ENCODE measurements at places on chromosomes 1 and 21. TPM values are rescaled to one million over a fixed set of nuclear protein-coding genes. Genes with fewer than 3 reads are reported as not detected.
A peak's percentile ranks its signal among the peaks of the same experiment; 100 is the strongest.

- peak overlapping the region; percentile 12 for H3K4me3 ChIP-seq
- peaks cover 10% of the 10 kb centered on the region for H3K4me1 ChIP-seq
- H3K36me3 ChIP-seq, result no peaks in the 10 kb centered on the region
These were observed 70.2 kb downstream of the FOXD2 start for GRCh38 chr1:47507881-47508701.

DNA sequence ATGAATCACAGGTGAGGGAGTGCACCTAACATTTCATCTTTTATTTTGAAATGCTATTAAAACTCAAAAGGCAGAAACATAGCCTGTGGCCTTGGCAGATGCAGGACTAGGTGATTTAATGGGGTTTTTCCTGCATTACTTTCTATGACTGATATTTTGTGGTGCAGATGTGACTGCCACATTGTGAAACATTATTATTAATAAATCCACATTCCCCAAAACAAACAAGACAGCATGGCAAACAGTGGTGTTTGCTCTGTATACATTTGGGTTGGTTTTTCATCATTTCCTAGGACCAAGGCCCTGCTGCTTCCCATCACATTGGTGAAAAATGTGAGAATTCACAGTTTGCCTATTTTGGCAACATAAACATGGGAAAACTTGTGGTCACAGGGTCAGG is 247.6 kb upstream of the SGIP1 start:
- peaks cover 83% of the 10 kb centered on the region for H3K4me1 ChIP-seq
- H3K36me3 ChIP-seq, result no peaks in the 10 kb centered on the region

GRCh38 chr1:203052601-203053000 is 26.3 kb downstream of the PPFIA4 start:
- H3K27me3 ChIP-seq, result peaks cover 23% of the 10 kb centered on the region
- no peak overlapping the region for H3K4me3 ChIP-seq
- no peaks in the 10 kb centered on the region for H3K36me3 ChIP-seq
- H3K4me1 ChIP-seq, result no peaks in the 10 kb centered on the region
- no peak for DNase-seq

- no peaks in the 10 kb centered on the region for H3K36me3 ChIP-seq
- H3K27ac ChIP-seq, result no peak overlapping the region
- H3K27me3 ChIP-seq, result peaks cover 8% of the 10 kb centered on the region
- H3K4me3 ChIP-seq, result no peak overlapping the region
- no peaks in the 10 kb centered on the region for H3K4me1 ChIP-seq
These were observed 5.4 kb upstream of the TNFRSF25 start for GRCh38 chr1:6471086-6471969.

DNA sequence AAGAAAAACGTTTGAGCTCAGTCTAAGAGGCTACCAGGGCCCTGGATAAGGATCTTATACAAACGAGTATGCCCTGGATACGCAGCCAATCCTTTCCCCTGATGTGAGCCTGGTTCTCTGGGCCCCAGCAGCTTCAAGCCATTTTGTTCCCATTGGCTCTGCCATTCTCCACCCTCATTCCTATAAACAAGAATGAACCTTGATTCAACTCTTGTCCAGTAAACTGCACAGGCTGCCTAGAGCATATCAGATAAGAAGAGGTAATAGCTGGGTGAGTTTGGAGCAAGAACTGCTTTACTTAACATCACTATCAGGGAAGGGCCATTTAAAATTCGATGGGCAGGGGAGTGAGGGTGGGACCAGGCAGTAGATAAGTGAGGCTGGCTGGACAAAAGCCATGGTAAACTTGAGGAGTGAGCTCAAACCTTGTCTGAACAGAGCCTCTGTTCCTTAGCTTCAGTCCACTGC is 11.3 kb downstream of the BTG2 start:
- no peaks in the 10 kb centered on the region for H3K27me3 ChIP-seq
- DNase-seq, result no peak
- peaks cover 21% of the 10 kb centered on the region for H3K36me3 ChIP-seq
- H3K27ac ChIP-seq, result peak overlapping the region; percentile 62

DNA sequence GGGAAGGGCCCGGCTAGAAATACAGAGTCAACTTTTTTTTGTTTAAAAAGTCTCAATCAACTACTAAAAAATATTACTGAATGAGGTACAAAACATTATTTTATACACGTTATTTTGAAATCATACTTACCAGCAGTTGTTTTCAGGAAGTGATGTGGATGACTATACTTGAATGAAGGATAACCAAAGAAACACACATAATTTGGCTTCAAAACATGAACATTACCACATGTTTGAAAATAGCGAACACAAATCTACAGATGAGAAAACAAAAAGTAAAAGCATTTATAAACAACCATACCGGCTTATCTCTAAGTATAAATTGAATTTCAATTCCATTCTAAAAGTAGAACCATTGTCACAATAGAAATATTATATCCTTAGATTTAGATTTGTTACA is 9.0 kb downstream of the DBT start:
- no peak for DNase-seq
- H3K36me3 ChIP-seq, result peaks cover 42% of the 10 kb centered on the region
- no peak overlapping the region for H3K4me3 ChIP-seq
- no peaks in the 10 kb centered on the region for H3K27me3 ChIP-seq
- no peak overlapping the region for H3K27ac ChIP-seq

GRCh38 chr1:94734963-94735901 is 84.9 kb upstream of the SLC44A3 start:
- H3K27me3 ChIP-seq, result peaks cover 11% of the 10 kb centered on the region
- no peaks in the 10 kb centered on the region for H3K4me1 ChIP-seq
- no peaks in the 10 kb centered on the region for H3K36me3 ChIP-seq
- H3K4me3 ChIP-seq, result no peak overlapping the region
- no peak overlapping the region for H3K27ac ChIP-seq

DNA sequence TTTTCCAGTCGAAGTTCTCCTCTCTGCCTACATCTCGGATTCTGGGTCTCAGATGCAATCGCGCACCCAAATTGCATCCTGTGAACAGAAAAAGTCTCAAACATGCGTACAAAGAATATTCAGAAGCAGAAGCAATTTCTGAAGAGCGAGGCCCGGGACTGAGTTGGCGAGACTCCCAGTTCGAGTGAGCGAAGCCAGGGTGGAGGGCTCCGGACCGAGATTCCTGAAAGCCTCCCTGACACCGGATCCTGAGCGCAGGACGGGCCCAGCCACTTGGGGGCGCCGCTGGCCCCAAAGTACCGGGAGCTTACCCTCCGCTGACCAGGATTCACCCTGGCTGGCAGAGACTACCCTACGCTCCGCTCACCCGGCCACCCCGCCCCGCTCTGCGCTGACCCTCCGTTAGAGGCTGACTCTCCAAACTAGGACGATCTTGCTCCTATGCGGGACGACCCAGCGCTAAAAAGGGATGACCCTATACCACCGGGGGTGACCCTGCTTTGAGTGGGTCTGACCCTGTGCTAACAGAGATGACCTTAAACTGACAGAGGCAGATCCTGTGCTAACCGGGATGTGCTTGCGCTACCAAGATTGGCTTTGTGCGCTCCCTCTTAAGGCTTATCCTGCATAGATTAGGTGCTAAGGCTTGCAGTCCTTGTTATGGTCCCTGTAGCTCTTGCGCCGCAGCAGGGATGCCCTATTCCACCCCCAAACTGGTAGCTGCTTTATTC is 12.1 kb downstream of the FOXD2 start:
- no peak overlapping the region for H3K27ac ChIP-seq
- H3K4me3 ChIP-seq, result no peak overlapping the region
- peaks cover 75% of the 10 kb centered on the region for H3K27me3 ChIP-seq
- no peaks in the 10 kb centered on the region for H3K36me3 ChIP-seq

DNA sequence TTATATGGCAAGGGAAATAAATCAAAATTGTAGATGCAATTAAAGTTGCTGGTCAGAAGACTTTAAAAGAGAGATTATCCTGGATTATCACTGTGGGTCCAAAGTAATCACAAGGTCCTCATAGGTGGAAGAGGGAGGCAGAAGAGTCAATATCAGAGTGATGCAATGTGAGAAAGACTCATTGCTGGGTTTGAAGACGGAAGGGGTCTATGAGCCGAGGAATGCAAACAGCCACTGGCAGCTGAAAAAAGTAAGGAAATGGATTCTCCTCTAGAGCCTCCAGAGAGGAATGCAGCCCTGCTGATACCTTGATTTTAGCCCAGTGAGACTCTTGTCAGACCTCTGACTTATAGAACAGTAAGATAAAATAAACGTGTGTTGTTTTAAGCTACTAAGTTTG is 59.8 kb upstream of the MUTYH start:
- no peak for DNase-seq
- no peak overlapping the region for H3K4me3 ChIP-seq
- no peaks in the 10 kb centered on the region for H3K27me3 ChIP-seq
- H3K36me3 ChIP-seq, result peaks cover 5% of the 10 kb centered on the region
- H3K27ac ChIP-seq, result no peak overlapping the region
- peaks cover 28% of the 10 kb centered on the region for H3K4me1 ChIP-seq

- H3K4me1 ChIP-seq, result peaks cover 68% of the 10 kb centered on the region
- no peak for DNase-seq
These were observed 2.7 kb downstream of the IFNAR2 start for GRCh38 chr21:33232291-33233034.

DNA sequence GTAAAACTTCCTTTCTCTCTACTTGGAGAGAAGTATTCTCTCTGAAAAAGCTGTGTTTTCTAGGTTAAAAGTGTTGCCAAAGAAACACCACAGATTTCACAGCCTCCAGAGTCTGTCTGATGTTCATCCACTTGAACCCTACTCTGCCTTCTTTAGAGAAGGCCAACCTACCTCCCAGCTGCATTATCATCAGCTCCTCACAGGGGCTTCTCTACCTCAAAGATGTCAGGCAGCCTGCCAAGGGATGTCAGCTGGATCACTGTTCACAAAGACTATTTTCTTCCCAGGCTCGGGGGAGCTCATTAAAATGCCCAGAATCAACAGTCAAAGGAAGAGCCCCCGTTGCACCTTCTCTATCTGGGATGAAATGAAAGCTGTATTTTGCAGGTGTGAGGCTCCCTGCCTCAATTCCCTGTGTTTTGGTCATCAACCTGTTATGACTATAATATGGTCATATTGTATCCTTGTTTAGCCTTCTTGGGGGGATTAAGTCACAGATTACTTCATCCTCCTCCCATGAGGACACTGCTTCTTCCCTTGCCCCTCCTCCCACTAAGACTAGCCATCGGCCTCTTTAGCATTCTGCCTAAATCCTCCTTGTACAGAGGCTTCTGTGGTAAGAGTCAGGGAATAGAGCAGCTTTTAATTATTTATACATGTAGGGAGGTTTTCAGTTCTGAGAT is 25.7 kb downstream of the ANGPTL7 start:
- H3K4me3 ChIP-seq, result no peak overlapping the region
- no peaks in the 10 kb centered on the region for H3K27me3 ChIP-seq
- H3K36me3 ChIP-seq, result peaks cover 89% of the 10 kb centered on the region
- no peak overlapping the region for H3K27ac ChIP-seq
- no peaks in the 10 kb centered on the region for H3K4me1 ChIP-seq

- no peaks in the 10 kb centered on the region for H3K27me3 ChIP-seq
- H3K4me3 ChIP-seq, result no peak overlapping the region
- no peak overlapping the region for H3K27ac ChIP-seq
These were observed 128.5 kb downstream of the DNM3 start for GRCh38 chr1:171969813-171970212.

GRCh38 chr1:32111789-32112188 is 3.9 kb downstream of the KPNA6 start:
- no peaks in the 10 kb centered on the region for H3K27me3 ChIP-seq
- H3K4me1 ChIP-seq, result peaks cover 61% of the 10 kb centered on the region
- no peak for DNase-seq
- peak overlapping the region; percentile 70 for H3K4me3 ChIP-seq
- peak overlapping the region; percentile 73 for H3K27ac ChIP-seq
- peaks cover 29% of the 10 kb centered on the region for H3K36me3 ChIP-seq

DNA sequence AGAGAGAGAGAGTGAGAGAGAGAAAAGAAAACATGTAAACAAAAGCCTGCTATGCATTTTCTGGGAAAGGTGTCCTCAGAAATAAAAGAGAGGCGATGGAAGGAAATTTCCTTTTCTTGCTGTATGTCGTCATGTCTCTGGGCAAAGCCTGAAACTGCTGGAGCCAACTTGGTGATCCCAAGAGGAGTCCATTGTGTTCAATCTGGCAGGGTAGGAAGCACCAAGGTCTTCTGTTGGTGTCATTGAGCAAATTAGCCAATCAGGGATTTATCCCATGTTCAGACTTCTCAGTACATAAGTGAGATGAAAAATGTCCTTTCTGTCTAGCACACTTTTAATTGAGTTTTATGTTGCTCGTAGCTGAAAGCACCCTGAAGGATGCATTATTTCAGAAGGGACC is 260.0 kb upstream of the KAZN start:
- H3K27me3 ChIP-seq, result peaks cover 5% of the 10 kb centered on the region
- no peaks in the 10 kb centered on the region for H3K4me1 ChIP-seq
- H3K36me3 ChIP-seq, result no peaks in the 10 kb centered on the region

DNA sequence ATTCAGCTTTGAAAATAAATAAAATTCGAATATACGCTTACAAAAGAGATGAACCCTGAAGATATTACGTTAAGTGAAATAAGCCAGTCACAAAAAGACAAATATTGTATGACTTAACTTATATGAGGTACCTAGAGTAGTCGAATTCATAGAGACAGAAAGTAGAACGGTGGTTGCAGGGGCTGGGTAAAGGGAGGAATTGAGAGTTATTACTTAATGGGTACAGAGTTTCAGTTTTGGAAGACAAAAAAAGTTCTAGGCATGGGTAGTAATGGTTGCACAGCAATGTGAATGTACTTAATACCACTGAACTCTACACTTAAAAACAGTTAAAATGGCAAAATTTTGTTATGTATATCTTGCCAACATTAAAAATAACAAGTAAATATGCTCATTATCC is 48.6 kb upstream of the ZNHIT6 start:
- DNase-seq, result no peak
- no peaks in the 10 kb centered on the region for H3K4me1 ChIP-seq
- no peak overlapping the region for H3K4me3 ChIP-seq
- no peak overlapping the region for H3K27ac ChIP-seq
- no peaks in the 10 kb centered on the region for H3K27me3 ChIP-seq

GRCh38 chr1:91428182-91428798 is 23.7 kb upstream of the HFM1 start:
- H3K4me1 ChIP-seq, result no peaks in the 10 kb centered on the region
- no peak overlapping the region for H3K4me3 ChIP-seq
- H3K27ac ChIP-seq, result no peak overlapping the region

GRCh38 chr1:164726235-164726634 is 167.3 kb downstream of the PBX1 start:
- no peak for DNase-seq
- no peak overlapping the region for H3K27ac ChIP-seq
- H3K4me3 ChIP-seq, result no peak overlapping the region
- H3K4me1 ChIP-seq, result no peaks in the 10 kb centered on the region
- H3K27me3 ChIP-seq, result no peaks in the 10 kb centered on the region
- no peaks in the 10 kb centered on the region for H3K36me3 ChIP-seq

RNF187 gene
- 73.0 TPM for total RNA-seq

VHLL gene
- not detected for total RNA-seq

TNFRSF4 gene
- total RNA-seq, result 0.86 TPM

OR2L5 gene
- total RNA-seq, result not detected

PTGER3 gene
- total RNA-seq, result 0.22 TPM

PCAT6 gene
- 0.83 TPM for total RNA-seq

TMEM240 gene
- total RNA-seq, result 0.31 TPM

SYT2 gene
- not detected for total RNA-seq
